ENCODE measurements at places on chromosomes 7 and 10.
A peak's percentile ranks its signal among the peaks of the same experiment; 100 is the strongest.

GRCh38 chr10:78236416-78237015, 202.9 kb downstream of the RPS24 start:
- no peak for DNase-seq

GRCh38 chr10:93958834-93959233, 34.9 kb upstream of the PLCE1 start:
- no peak for DNase-seq

DNA sequence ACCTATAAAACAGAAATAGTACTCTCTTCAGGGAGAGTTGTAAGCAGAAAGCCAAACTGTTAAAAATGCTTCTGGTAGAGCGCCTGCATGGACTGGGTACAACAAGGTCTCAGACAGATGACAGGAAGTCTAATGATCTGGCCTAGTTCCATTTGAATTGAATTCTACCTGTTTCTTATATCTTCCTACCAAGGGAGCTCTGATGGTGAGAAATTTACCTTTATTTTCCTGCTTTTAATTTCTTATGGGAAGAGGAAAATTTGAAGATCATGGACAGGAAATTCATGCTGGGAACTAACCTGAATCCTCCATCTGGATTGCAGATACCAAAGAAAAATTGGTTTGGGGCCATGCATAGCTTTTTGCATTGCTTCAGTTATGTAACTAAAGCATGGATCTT, 63.3 kb downstream of the BMPER start:
- no peak for DNase-seq

DNA sequence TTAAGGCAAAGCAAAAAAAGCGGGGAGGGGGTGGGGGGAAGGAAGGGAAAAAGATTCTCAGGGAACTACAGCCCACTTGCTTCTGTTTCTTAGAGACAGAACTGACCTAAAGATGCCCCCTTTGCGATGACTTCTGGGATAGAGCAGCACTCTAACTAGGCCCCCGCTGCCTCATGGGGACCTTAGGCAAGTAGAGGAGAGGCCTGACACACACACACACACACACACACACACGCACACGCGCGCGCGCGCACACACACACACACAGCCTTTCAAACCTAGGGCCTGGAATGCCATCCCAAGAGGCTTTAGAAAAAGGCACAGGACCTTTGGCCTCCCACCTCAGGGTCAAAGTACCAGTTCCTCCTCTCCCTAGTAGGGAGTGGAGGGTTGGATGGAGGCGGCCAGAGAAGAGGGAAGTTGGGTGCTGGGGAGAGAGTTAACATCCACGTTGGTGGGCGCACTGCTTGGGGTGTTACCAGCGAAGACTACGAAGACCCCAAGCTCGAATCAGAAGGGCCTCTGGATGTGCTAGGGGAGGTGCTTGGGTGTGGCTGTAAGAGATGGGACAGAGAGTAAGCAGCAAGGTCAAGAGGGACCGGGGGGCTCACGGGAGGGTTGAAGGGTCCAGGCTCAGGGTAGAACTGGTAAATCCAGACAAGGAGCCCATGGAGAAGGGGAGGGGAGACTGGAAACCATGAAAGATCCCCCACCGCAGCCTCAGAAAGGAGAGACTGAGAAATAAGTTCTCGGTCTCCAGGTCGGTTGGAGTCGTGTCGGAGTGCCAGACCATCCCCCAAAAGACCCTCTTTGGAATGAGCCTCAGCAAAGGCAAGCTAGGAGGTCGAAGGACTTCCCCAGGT, 1.2 kb upstream of the COL1A2 start:
- DNase-seq, result no peak

DNA sequence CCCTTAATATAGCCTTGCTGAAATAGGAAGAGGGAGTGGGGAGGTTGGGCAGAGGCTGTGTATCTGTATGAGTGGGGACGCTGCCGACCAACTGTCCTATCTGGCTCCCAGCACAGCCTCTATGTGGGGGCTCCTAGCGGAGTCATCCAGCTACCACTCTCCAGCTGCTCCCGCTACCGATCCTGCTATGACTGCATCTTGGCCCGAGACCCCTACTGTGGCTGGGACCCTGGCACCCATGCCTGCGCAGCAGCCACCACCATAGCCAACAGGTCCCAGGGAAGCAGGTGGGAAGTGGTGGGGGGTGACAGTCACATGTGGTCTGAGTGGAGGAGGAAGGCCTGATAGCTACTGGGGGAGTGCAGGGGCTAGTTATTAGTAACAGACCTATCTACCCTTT, 6.6 kb downstream of the MRPL43 start:
- DNase-seq, result no peak

DNA sequence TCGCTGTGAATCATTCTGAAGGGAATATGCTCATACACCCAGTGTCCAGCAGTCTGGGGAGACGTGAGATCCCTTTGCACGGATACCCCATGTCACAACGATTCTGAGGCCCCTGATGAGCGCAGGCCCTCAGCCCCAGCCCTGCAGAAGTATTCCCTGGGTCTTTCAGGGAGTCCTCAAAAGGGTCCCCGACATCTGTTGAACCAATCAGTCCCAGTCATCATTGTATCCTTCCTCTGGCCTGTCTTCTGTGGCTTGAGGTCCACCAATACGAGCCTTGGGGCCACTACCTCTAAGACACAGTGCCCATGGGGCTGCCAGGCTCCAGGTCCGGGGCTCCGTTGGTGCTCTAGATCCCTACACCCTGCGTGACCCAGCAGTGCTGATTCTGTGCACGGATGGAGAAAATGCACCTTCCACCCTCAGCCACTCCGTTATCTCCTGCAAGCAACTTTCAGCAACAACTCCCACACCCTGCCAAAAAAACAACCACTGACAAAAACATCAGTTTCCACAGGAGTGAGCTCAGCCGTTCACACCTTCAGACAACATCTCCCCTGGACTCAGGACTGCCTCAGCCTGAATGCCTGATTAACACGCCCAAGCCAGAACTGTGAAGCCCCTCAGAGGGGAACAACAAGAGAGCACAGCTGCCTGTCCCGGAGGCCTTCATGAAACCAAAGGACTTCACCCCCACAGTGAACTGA, 46.9 kb upstream of the KDM7A start:
- no peak for DNase-seq

GRCh38 chr7:144027070-144027469, 21.7 kb upstream of the OR2A5 start:
- DNase-seq, result peak; percentile 7

DNA sequence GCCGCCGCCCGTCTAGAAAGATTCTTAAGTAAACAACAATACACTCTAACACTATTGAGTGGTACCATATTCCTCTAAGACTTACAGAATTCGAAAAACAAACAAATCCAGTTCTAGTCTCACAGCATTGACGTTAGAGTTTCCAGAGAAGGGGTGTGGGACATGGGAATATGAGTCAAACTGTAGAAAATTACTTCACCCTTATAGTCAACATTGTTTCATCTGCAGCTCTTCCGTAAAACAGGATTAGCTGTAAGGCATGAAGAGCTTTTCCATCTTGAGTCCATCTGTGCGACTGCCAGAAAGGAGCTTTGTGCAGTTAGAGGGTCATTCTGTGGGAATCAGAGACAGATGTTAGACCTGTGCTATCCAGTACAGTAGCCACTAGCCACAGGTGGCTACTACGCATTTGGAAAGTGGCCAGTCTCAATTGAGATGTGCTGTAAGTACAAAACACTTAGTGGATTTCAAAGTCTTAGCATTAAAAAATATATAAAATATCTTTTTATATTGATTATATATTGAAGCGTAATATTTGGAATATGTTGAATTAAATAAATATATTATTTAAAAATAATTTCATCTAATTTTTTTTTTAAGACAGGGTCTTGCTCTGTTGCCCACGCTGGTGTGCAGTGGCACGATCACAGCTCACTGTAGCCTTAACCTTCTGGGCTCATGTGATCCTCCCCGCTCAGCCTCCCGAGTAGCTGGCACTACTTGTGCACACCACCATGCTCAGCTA, 79.8 kb upstream of the MPP7 start:
- DNase-seq, result no peak

- DNase-seq, result no peak
Measured at GRCh38 chr10:88647061-88647615, 17.1 kb upstream of the LIPF start.

GRCh38 chr10:77197544-77197943, 440.1 kb downstream of the KCNMA1 start:
- DNase-seq, result no peak
